ENCODE measurements at places on chromosomes 2 and 18.

- DNase-seq = no peak
- no peaks in the 10 kb centered on the region for H3K27me3 ChIP-seq
- H3K36me3 ChIP-seq = peaks cover 28% of the 10 kb centered on the region
- peaks cover 14% of the 10 kb centered on the region for H3K4me1 ChIP-seq
- H3K27ac ChIP-seq = no peak overlapping the region
Measured at GRCh38 chr2:223853425-223853837, 16.0 kb upstream of the AP1S3 start.

DNA sequence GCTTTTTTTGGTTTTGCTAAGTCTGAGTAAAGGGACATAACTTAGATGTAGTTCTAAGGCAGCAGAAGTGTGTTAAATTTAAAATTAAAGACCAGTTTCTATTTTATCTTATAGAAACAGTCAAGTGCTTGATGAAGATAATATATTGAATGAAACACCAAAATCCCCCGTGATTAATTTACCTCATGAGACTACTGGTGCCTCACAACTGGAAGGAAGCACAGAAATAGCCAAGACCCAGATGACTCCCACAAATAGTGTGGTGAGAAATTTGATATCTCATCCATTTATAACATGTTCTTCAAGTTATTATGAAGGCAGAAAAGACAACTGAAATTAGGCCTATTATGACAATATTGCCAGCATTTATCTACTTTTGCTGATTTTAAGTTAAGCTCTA is 45.6 kb downstream of the APLF start:
- no peak for DNase-seq
- no peaks in the 10 kb centered on the region for H3K27me3 ChIP-seq
- no peak overlapping the region for H3K27ac ChIP-seq

GRCh38 chr2:215619989-215620388 is 184.1 kb upstream of the FN1 start:
- H3K4me3 ChIP-seq = no peak overlapping the region
- DNase-seq = no peak
- H3K36me3 ChIP-seq = no peaks in the 10 kb centered on the region
- H3K27ac ChIP-seq = no peak overlapping the region

DNA sequence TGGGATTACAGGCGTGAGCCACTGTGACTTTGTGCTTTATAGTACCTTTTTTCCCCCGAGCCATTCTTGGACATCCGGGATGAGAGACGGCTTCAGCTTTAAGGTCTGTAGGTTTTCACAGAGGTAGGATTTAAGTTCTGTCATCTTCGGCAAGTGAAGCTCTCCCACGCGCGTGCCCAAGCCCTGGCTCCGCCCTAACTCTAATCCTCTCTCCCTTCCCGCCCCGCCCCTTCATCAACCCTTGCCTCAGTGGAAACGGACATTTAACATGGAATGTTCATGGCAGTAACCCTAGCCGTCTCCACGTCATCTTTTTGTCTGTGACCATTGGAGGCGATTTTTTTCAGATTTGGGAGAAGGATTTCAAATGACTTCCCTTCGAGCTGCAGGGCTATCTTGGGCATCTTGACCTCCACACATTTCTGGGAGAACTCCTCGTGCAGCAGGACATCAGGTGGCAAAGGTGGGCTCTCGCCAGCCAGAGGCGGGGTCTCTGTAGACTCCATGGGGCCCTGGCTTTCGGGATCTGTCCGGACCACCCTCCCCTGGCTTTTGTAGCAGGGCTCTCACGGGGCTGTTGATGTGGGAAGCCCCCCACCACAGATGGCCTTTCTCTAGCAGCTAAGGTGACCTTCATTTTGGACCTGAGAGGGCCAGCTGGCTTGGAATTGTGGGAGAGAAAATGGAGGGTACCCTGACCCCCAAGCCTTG is 6.8 kb downstream of the COLEC11 start:
- peaks cover 2% of the 10 kb centered on the region for H3K27me3 ChIP-seq
- no peak overlapping the region for H3K4me3 ChIP-seq
- no peaks in the 10 kb centered on the region for H3K36me3 ChIP-seq
- H3K4me1 ChIP-seq = peaks cover 20% of the 10 kb centered on the region
- no peak for DNase-seq
- no peak overlapping the region for H3K27ac ChIP-seq

GRCh38 chr2:109451671-109452070 is 162.1 kb downstream of the SEPTIN10 start:
- no peaks in the 10 kb centered on the region for H3K36me3 ChIP-seq
- DNase-seq = no peak
- peaks cover 3% of the 10 kb centered on the region for H3K27me3 ChIP-seq
- no peak overlapping the region for H3K27ac ChIP-seq
- no peak overlapping the region for H3K4me3 ChIP-seq

GRCh38 chr2:77579076-77579769 is 57.0 kb upstream of the LRRTM4 start:
- no peaks in the 10 kb centered on the region for H3K36me3 ChIP-seq
- H3K4me3 ChIP-seq = no peak overlapping the region
- no peak for DNase-seq
- H3K27me3 ChIP-seq = no peaks in the 10 kb centered on the region
- H3K4me1 ChIP-seq = no peaks in the 10 kb centered on the region

DNA sequence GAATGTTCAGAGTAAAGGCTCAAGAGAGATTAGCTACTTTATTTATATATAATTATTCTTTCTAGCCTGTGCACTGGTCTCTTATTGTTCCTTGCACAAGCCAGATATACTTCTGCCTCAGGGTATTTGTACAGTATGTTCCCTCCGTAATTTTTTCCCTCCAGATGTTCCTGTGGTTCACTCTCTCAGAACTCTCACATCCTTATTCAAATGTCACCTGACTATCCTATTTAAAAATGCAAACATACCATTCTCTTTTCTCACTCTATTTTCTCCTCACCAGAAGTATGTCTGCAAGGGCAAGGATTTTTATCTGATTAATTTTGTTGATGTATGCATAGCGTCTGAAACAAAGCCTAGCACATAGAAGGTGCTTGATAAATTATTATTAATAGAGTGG is 64.0 kb upstream of the CERS6 start:
- H3K27ac ChIP-seq = no peak overlapping the region
- peaks cover 11% of the 10 kb centered on the region for H3K27me3 ChIP-seq
- no peak for DNase-seq
- H3K4me3 ChIP-seq = no peak overlapping the region
- H3K36me3 ChIP-seq = no peaks in the 10 kb centered on the region
- no peaks in the 10 kb centered on the region for H3K4me1 ChIP-seq

DNA sequence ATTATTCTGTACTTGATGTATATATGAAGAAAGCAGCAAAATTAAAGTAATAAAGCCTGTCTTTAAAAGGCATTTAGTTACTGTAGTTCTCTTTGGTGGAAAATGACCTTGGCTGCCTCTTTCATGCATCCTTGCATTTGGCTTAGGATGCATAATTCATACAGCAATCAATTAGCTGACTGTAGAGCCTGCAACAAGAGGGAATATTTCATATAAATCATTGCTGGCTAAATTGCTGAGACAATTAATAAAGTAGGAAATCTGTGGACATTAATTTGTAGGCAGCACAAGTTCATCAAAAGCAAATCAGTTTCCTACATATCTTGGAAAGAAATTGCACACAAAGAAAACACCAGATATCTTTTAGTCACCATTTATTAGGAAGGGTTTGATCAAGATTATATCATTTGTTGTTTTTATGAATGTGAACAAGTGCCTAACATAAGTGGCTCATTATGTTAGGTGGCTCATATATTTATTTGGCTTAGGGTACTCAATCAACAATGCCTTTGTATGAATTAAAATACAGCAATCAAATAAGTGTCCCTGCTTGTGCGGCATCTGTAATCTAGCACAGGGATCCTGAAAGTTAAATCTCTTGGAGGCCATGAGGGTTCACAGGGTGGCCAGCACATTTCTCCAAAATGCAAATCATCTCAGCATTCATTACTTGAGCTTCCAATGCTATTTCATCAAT is 220.4 kb upstream of the SPOPL start:
- H3K4me3 ChIP-seq = no peak overlapping the region
- H3K27ac ChIP-seq = no peak overlapping the region
- no peaks in the 10 kb centered on the region for H3K4me1 ChIP-seq
- H3K27me3 ChIP-seq = no peaks in the 10 kb centered on the region

Data from activated T-helper 1 cell treated with anti-CD3 and anti-CD28 coated beads, Interleukin-12 subunit alpha, Interleukin-12 subunit beta, Interleukin-2, Interleukin-4 antibody, amounts not matched to agents 30 ng/mL and 10 ng/mL and 1 ng/mL, durations not matched to agents 14 hours and 24 hours and 36 hours (primary cell).